Stimulated activated CD8-positive, alpha-beta memory T cell treated with anti-CD3 and anti-CD28 coated beads, Interleukin-4, amount 100 ng/mL, for 4 hours (primary cell): ENCODE measurements at places on chromosomes 6 and 20.

GRCh38 chr20:44028868-44029847 lies 114.5 kb downstream of the TOX2 start:
- no peak for DNase-seq

GRCh38 chr6:41074692-41075436 lies 2.1 kb downstream of the NFYA start:
- DNase-seq: no peak

DNA sequence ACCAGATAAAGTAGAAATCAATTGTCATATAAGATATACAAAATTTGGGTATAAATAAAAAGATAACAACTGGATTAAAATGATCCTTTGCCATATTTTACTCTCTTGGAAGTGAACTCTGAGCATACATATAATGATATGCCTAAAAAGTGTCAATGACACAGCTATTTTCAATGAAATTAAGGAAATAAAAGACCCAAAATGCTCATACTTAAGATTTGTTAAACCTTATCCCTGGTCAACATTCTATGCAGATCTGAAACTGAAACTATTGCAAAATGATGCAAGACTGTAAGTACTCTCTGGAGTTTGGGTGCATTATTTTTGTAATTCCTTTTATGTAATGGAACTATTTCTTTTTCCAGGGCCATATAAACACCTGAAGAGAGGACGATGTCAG lies 119.0 kb upstream of the SGK1 start:
- no peak for DNase-seq

DNA sequence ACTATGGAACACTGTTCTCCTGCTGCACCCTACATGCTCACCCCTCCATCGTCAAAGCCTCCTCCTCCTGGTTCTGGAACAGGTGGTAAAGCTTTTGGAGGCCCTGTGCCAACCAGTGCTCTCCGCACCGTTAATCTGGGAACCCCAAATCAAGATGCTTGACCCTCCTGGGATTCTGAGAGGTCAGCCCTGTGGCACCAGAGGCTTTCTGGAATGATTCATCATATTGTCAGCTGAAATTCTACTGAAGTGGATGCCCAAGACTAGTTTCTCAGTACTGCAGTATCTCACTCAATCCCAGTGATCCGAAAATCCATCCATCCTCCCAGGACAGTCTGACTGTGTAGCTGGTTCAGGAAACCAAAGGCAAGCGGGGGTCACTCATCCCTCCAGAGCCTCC lies 92.7 kb downstream of the TRERF1 start:
- DNase-seq: no peak
